ENCODE measurements at places on chromosomes 2 and 18. TPM values are rescaled to one million over a fixed set of nuclear protein-coding genes. Genes with fewer than 3 reads are reported as not detected.

Gene MYOM1
- 5.6 TPM for total RNA-seq

- DNase-seq = peak; percentile 30
Observed at GRCh38 chr2:175690113-175690837, 311.8 kb downstream of the LNPK start.

- DNase-seq = peak; percentile 97
Observed at GRCh38 chr18:5295981-5296705, 617 bp upstream of the ZBTB14 start.

GRCh38 chr2:170771421-170771937 lies 1.3 kb downstream of the ERICH2 start:
- DNase-seq = no peak

GRCh38 chr2:131004446-131005209 lies 88.6 kb downstream of the FAM168B start:
- no peak for DNase-seq

Gene MDH1B
- 0.60 TPM for total RNA-seq

DNA sequence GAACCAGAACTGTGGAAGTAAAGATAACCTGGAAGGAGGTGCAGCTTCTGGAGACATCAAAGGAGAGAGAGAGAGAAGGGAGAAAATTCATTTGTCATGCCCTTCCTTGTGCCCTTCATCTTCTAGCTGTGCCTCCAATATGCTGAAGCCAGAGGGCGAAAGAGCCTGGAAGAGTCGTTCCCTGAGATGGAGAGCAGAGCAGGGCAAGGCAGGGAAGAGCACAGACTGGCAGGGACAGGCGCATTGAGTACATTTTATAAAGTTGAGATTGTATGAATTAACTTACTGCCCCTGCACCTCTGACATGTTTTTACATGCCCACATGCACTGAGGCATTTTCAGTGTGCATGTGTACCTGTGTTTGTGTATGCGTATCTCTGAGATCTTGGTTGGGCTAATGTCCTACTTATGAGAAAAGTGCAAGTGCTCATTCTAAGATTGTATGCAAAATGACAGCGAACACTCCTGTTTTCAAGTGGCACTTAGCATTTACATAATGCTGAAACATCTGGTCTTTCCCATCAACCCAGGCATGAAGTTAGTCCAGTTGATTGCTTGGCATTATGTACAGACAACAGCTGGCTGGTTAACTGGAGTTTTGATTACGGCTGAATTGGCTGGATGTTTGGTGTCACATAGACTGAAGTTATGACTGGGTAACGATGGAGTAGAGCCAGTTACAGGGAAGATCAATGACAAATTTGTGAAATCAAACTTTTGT lies 23.7 kb upstream of the MMADHC start:
- DNase-seq = no peak

Gene SLC30A3
- not detected for total RNA-seq

DNA sequence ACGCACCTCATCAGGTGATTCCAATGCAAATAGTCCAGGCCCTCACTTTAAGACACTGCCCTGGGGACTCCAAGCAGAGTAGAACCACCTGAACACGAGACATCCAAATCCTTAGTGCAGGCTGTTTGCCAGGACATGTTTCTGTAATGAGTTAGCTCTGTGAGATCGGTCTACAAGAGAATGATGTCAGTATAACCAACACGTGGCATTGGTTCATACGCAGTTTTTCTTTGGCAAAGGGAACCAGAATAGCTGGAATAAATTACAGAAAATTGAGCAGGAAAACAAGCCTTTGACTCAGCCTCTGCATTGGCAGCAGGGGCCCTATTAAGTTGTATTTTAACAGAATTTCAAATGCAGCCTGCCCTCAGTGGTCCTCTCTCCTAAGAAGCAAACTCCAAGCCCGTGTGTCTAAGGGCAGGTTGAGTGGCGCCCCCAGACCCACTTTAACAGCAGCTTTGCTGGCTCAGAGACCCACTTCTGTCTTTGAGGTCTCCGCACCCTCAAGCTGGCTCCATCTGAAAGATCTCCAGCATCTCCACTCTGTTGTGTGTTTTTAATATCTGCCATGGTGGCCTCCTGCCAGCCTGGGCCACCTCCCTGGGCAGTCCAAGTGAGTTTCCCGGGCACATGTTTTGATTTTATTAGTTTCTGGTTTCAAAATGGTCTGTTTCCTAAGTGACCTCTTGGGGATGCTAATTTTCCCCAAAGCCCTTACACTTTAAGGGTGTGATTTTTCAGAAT lies 61.3 kb downstream of the ALPK2 start:
- DNase-seq = no peak

DNA sequence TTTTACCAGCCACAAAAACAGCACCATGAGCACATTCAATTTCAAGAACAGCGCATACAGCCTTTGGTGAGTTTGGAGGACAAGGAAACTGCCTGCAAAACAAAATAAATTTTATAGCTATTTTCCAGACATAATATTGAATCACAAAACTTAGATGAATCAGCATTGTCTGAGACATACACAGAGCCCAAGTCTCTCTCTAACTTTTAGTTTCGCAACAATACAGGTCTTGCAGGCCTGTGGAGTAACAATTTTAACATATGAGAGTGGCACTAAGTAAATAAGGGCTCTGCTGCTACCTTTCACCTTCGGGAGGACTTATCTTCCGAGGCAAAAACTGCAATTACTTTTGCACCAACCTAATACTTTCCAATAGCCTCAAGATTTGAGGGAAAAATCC lies 56.1 kb upstream of the PEX13 start:
- no peak for DNase-seq

DNA sequence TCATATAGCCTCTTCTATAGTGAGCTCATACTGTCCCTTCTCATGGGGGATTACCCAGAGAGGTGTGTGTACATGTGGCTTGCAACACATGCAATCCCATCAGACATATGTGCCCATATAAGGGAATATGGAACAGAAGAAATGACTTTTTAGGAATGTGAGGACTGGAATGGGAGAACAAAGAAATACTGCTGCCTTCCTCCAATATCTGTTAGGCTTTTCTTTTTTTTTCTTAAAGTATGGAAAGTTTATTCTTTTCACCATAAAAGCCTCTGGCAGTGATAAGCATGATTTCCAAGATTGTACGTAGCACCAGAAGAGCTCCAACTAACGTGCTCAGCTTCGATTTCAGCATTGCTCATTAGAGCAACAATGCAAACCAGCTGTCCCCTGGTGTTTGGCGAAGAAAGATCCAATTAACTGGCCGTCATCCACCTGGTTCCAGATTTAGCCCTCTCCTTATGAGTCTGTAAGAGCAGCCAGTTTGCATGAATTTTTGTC lies 113.6 kb downstream of the ADCYAP1 start:
- no peak for DNase-seq
